ENCODE measurements at places on chromosomes 2 and 18. TPM values are rescaled to one million over a fixed set of nuclear protein-coding genes. Genes with fewer than 3 reads are reported as not detected.

The RFX8 gene
- 0.32 TPM for total RNA-seq

DNA sequence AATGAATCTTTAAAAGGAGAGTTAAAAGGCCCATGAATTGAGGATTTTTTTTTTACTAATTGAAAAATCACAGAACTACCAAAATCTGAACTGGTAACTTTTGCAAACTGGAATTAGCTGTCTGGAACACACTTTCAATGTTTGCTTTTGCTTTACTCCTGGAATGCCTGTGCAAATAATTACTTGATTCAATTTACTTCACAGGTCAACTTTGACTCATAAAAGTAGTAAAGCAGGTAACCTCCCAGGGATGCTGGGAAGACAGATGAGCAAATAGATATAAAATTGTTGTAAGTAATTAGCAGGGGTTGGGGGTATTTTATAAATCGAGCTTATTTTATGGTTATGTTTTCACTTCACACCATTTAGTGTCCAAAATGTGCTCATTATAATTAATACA lies 398.3 kb upstream of the HNRNPA3 start:
- DNase-seq: no peak

DNA sequence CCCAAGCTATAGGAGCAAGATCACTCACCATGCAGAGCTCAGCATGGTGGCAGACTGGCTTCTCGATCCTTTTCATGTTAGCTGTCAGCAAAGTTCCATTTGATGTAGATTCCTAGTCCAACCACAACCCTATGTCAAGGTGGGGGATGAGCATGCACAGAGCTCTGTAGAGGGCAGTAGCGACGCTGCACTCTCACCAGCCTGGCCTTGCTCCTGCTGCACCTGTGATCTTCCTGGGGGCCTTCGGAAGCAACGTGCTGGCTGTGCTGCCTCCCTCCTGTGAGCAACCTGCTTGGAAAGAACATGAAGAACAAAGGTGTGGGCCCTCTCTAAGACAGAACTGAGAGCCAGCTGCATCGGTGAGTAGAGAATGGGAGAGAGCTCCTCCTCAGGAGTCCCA lies 479.4 kb upstream of the MYT1L start:
- DNase-seq: no peak

- peak; percentile 93 for DNase-seq
These were observed 36.1 kb upstream of the GPD2 start for GRCh38 chr2:156399950-156400705.

The MAT2A gene
- 277 TPM for total RNA-seq

- DNase-seq: no peak
These were observed 6.1 kb downstream of the INO80D start for GRCh38 chr2:206079699-206080465.
